ENCODE measurements at places on chromosomes 2 and 18. TPM values are rescaled to one million over a fixed set of nuclear protein-coding genes. Genes with fewer than 3 reads are reported as not detected.

DNA sequence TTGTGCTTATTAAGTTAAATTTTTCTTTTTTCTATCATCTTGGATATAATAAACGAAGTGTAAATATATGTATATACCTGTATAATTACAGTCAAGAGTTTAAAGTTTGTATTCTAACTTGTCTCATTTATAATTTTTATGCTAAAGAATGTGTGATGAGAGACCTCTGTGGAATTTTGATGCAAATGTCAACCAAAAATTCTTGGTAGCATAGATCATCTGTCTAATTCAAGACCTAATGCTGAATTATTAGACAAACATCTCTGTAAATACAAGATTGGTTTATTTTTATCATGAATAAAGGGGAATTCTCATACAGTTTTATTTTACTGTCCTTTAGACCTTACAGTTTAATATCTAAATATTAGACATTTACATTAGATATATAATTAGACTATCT, 149.2 kb upstream of the VWC2L start:
- no peak for DNase-seq

DNA sequence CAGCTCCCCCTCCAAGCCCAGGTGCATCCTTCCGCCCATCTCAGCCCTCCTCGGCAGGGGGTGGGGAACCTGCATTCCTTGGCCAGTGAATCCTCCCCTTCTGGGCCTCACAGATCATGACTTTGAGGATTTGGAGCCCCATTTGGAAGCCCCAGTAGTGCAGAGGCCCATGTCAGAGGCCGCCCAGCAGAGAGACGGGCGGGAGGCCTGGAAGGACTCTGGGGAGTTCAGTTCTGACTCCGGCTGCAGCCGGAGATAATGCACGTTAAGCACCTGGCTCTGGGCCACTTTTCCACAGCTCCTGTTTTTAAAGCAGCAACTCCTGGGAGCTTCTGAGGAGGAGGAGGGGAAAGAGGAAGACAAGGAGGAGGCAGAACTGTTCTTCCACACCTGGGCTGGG, 14.9 kb downstream of the ATOH8 start:
- no peak for DNase-seq

GRCh38 chr2:218264773-218265561, 4.2 kb downstream of the GPBAR1 start:
- no peak for DNase-seq

DNA sequence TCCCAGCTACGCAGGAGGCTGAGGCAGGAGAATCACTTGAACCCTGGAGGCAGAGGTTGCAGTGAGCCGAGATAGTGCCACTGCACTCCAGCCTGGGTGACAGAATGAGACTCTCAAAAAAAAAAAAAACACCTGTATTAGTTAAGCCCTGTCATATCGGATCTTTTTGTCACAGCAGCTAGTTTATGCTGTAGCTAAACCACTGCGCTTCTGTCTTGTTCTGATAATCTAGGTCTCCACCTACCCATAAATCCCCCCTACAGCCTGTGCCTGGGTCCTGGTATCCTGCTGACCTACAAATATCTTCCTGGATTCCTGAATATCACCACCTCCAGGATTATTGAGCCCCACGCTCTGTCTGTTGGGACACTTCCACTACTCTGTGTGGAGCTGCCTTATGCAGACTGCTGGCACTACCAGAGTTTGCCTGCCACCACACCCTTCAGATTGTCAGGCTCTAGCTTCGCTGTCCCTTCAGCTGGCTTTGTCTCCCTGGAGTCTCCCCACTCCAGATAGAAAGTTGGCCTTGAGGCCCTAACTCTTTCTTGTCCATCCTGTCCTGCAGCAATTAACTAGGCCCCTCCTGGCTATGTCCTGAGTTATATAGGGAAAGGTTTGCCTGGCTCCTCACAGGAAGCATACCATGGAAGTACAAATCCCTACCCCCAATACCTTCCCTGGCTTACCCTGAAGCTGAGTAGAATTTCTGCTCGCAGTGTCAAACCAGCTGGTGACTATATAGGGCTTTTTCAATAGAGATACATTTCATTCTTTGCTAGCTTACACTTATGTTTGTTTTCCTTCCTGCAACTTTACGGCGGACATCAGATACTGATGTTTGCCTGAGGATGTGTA, 136.0 kb upstream of the SERTAD2 start:
- no peak for DNase-seq

Gene AKAIN1
- total RNA-seq = not detected

Gene NT5C1B
- total RNA-seq = not detected

GRCh38 chr2:174016447-174016846, 51.3 kb upstream of the SP3 start:
- DNase-seq = no peak

Gene RNASEH1
- 45.2 TPM for total RNA-seq

GRCh38 chr2:71665168-71666093, 212.1 kb downstream of the DYSF start:
- DNase-seq = no peak

DNA sequence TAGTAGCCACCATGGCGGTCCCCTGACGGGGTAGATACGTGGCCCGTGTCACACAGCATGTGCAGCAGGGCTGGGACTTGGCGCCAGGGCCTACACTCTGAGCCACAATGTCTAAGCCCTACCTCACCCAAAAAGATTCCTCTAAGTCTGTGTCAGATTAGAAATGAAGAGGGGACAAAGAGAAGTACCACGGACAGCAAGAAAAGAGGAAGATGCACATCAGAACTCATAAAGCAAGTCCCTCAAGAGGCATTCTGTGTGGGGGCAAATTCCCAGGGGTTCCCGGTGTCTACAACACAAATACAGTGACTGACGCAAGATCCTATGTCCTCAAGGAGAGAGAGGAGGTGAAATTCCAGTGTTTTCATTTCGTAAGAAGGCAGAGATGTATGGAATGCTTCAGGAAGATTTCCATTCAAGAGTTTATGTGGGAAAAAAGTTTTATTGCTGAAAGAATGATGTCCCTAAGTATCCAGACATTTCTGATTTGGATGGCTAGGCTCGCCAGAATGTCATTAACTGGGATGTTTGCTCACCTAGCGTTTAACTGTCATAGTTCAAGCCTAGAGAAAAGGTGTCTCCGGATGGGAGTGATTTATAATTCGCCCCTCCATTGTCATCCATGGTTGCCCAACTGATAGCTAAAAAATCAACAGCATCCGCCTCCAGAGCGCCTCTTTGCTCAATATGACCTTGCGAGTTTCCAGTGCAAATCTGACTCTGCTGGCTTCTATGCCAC, 75.6 kb upstream of the CHMP1B start:
- no peak for DNase-seq

Gene ITPRIPL1
- 6.7 TPM for total RNA-seq
